ENCODE measurements at places on chromosomes 6 and 20. TPM values are rescaled to one million over a fixed set of nuclear protein-coding genes. Genes with fewer than 3 reads are reported as not detected.

Gene CTAGE9
- total RNA-seq: not detected

- no peak for DNase-seq
These were observed 13.6 kb downstream of the ARID1B start for GRCh38 chr6:156790711-156791319.

Gene DEFB124
- total RNA-seq: not detected

DNA sequence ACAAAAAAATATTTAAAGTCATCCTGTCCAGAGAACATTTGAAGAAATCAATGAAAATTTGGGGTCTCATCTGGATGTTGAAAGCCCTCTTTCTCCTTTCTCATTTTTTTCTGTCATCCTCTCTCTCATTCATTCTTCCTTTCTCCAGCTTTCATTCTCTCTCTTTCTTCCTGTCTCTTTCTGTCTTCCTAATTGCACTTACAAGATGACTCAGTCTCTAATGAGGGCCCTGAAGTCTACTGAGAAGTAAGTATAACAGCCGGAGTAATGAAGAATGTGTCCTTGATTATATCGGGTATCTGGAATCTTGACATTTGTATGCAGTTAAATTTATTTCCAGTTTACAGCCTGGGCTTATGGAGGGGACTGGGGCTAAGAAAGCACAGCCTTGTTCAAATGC is 232.2 kb upstream of the SULF2 start:
- no peak for DNase-seq

Gene ZNF334
- total RNA-seq: 15.9 TPM

Gene SLC35D3
- 0.57 TPM for total RNA-seq

- DNase-seq: no peak
These were observed 39.5 kb downstream of the ASXL1 start for GRCh38 chr20:32397567-32398084.

DNA sequence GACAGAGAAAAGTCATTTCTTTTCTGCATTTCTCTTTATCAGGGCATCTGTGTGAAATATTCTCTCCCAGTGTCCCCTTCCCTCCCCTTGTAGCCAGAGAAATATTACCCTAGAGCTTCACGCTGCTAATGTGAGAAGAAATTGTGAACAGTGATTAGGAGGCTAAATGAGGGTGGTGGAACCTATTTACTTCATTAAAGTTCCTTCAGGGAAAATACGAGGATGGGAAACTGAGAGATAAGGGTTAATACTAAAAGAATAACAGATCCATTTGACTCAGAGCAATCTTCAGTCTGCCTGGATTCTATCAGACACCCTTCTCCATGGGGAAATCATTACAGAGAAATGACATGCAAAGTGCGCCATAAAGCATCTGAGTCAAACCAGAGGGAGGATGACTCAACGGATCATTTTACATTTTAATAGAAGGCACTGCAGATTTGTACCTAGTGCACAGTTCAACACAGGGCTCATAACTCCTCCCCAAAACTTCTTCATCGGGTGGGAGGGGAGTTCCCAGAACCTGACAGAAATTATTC is 131.3 kb downstream of the GJA10 start:
- no peak for DNase-seq

DNA sequence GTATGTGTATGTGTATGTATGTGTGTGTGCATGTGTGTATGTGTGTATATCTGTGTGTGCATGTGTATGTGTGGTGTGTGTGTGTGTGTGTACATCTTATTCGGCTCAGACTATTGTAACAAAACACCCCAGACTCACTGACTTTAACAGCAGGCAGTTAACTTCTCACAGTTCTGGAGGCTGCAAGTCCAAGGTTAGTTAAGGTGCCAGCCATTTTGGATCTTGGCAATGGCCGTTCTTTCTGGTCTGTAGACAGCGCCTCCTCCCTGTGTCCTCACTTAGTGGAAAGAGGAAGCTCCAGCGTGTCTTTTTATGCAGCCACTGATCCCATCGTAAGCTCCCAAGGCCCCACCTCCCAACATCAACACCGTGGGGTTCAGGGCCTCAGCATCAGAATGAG is 128.3 kb upstream of the THBS2 start:
- DNase-seq: no peak

DNA sequence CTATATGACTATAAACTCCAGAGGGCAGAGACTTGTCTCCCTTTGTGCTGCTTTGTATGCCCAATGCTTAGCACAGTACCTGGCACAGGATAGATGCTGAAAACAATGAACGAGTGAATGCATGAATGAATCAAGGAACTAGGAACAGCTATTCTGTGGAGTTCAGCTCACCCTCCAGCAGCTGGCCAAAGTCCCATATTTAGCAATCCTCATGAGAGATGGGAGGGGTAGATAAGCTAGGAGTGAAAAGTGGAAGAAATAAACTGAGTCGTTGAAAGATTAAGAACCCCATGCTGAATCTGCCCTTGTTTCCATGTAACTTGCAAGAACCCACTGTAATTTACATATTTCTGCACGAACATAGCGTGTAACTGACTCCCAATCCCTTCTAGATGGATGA is 106.5 kb downstream of the MAFB start:
- no peak for DNase-seq

DNA sequence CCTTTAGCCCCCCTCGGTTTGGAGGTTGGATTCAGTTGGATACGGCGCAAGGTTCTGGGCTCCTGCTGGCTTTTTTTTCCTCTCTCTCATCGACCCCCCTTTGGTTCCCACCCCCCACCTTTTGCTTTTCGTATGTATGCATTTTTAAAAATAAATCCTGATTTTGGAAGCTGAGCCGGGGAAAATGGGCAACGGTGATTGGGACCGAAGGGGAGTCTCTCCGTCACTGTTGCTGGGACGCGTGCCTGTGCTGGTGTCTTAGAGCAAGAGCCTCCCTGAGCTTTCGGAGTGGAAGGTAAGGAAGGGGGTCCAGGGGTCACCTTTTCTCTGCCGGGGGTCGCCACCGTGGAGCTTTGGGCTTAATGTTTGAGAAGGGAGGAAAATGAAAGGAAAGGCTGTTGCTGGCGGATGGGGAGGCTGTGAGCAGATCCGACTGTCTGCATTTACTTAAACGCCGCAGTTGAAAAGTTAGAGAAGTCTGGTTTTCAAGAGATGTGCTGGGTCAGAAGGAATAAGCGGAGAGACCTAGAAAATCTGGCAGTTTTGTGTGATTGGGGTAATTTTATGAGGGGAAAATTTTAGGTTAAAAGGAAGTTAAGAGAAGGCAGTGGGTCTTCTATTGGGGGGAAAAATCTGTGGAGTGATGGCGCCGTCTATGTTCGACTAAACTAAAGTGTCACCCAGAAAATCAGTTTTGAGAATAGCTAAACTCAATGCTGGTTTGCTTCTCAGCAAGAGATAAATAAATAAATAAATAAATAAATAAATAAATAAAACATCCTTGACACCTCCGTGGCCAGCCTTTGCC is 828 bp downstream of the ADGRB3 start:
- DNase-seq: no peak

GRCh38 chr6:84569882-84570281 is 194.5 kb downstream of the TBX18 start:
- no peak for DNase-seq

- no peak for DNase-seq
These were observed 87.1 kb downstream of the COL19A1 start for GRCh38 chr6:69953491-69953890.

Gene DEFB113
- not detected for total RNA-seq

Gene PPDPF
- total RNA-seq: 138 TPM

- no peak for DNase-seq
These were observed 651.3 kb upstream of the ARID1B start for GRCh38 chr6:156125844-156126243.

Gene NRN1
- total RNA-seq: 0.26 TPM

DNA sequence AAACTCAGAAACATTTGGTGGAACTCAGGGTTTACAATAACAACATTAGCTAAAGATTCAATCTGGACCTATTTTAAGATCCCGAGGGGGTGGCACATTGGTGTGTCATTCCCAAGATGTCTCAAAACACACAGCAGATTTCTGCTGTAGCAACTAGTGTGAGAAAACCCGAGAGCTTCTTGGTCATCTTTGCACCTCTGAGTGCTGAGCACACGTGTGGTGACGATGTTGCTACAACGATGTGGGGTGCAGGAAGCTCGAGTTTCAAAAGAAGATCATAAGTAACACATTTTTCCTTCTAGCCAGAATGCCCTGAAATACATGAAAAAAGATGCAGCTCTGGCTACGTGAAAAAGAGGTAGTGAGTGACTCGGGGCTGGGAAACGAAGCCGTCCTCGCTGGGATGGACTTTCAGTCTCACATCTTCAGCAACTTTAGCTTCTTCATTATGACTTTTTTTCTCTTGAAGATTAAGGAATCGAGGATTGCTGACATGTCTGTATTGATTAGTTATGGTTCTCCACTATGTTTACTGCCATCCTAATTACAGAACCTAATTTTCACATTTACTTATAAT is 1.5 kb downstream of the RAMACL start:
- DNase-seq: no peak

GRCh38 chr6:92427453-92427852 is 991.9 kb downstream of the EPHA7 start:
- DNase-seq: no peak

DNA sequence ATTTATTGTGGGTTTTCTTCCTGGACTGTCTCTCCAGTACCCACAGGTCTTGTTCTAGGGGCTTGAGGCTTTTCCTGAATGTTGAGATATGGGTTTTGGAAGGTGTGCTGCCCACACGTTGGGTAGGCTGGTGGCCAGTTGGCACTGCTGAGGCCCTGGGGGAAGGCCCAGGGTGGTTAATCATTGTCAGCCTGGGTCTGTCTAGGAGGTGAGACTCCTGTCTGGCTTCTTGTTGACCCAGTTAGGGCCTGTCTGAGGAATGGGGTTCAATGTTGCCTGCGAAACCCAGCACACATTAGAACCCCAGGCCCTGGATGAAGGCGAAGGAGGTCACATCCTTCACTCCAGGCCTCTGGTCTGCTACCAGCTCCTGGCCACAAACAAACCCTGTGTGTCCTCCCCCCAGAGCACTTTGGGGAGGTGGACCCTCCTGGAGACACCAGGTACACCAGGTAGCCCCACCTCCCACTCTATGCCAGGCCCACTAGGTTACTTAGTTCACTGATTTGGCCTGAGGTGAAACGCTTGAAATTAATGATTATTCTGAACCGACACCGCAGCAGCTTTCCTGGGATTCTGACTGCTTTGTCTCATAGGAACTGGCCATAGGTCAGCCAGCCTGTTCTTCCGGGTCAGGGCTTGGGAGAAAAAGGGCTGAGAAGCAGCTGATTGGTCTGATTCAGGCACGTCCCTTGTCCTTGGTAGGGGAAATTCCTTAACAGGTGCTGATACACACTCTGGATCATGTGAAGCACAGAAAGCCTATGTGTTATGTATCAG is 15.2 kb downstream of the DNMT3B start:
- DNase-seq: no peak

- DNase-seq: no peak
These were observed 6.7 kb downstream of the CLPSL1 start for GRCh38 chr6:35787266-35788218.

GRCh38 chr6:42228305-42228704 is 10.6 kb upstream of the MRPS10 start:
- no peak for DNase-seq

DNA sequence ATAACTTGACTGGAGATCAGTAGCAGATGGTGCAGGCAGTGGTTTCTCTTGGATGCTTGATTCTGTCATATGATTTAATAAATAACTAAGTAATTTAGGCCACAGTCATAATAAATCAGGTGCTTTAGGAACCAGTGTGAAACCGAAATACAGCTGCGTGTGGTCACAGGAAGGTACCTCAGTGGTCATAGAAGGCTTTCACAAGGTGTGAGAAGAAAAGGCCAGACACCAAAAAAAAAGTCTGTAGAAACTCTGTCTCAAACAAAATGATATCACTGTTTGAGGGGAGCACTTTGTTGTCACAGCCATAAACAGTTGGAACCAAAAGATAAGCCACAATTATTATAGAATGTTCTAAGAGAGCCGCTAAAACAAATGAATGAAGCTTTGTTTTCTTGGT is 56.5 kb downstream of the ARMC2 start:
- DNase-seq: no peak

- DNase-seq: no peak
These were observed 26.8 kb upstream of the FAM184A start for GRCh38 chr6:119105282-119105681.

Gene C4B
- total RNA-seq: 3.5 TPM

DNA sequence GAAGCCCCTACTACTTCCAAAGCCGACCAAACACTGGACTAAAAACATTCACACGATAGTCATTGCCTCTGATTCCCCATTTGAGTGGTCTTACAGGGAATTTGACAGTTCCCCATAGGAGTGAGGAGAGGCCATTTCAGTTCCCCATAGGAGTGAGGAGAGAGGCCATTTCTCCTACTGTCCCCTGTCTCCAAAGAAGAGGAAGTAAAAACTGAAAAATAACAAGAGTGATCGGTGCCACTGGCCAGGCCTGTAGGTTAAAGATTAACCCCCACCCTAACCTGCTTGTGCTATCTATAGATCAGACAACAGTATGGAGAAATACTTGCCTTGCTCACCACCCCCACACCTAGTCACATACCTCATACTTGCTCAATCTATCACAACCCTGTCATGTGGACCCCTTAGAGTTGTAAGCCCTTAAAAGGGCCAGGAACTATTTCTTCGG is 204.0 kb upstream of the MOCS1 start:
- DNase-seq: no peak

- DNase-seq: no peak
These were observed 23.2 kb upstream of the TXNDC5 start for GRCh38 chr6:7933794-7934193.

DNA sequence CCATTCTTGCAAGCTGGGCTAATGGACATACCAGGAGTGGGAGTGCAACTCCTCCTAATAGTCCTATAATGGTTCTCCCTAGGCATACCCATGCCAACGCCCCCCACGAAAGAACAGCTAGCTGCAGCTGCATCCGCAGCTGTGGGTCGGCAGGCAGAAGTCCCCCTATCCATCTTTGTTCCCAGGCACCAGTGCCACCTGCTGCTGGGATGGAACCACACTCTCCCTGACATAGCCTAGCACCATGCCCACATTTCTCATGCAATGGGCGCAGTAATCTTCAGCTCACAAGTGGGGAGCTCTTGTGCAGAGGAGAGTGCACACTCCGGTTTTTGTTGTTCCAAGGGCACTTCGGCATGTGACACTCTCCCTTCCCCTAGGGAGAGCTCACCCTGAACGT is 567.8 kb downstream of the GRIK2 start:
- DNase-seq: no peak

DNA sequence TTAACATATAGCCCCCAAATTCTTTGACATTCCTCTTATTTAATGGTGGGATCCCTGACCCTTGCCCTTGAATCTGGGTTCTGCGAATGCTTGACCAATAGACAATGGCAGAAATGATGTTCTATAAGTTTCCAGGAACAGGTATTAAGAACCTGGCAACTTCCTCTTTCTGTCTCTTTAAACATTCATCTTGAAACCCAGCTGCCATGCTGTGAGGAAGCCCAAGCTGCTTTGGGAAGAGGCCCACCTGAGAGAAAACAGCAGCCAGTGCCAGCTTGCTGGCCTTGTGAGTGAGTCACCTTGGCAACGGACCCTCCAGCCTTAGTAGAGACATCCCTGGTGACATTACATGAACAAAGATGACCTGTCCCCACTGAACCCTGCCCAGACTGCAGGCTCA is 45.2 kb upstream of the RALY start:
- DNase-seq: no peak

DNA sequence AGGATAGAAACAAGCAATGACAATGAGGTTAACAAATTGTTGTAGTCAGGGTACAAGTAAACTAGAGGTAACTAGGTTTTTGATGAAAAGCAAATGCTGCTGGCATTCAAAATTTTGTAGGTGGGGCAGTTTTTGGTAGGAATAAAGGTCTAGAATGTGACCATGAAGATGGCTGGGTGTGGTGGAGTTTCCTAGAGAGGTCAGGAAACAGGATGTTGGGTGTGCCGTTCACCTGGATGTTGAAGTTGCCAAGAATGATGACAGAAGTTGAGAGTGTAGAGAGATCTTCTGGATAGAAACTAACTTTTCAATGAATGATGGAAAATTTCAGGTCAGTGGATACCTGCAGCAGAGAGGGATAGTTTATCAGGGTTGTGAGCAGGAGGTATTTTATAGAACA is 22.7 kb downstream of the MAPK14 start:
- no peak for DNase-seq
